ENCODE measurements at places on chromosomes 6 and 20.

GRCh38 chr6:137677709-137678108, 183.5 kb upstream of the OLIG3 start:
- DNase-seq = peak; percentile 79

- DNase-seq = no peak
Observed at GRCh38 chr6:167815296-167815980, 11.3 kb upstream of the AFDN start.

- DNase-seq = no peak
Observed at GRCh38 chr6:130620338-130620781, 206.8 kb upstream of the SMLR1 start.

DNA sequence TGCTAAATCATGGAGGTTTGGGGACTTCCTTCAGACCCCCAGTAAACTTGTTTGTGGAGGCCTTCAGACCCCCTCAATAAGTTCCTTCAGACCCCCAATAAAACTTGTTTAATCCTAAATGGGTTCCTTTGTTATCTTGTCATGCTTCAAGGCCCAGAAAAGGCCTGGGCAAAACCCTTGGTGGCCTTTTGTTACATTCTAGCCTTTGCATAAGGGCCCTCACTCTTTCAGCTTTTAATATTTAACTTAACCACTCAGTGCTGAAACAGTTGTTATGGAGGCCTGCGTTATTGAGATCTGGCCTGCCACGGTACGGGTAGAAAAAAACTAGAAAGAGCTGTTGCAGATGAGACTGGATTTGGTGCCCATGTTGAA, 4.3 kb upstream of the DYNLRB1 start:
- DNase-seq = no peak

GRCh38 chr6:136510782-136511181, 39.4 kb downstream of the MAP7 start:
- DNase-seq = no peak

- DNase-seq = peak; percentile 48
Observed at GRCh38 chr6:166097914-166098522, 69.6 kb downstream of the TBXT start.

- DNase-seq = no peak
Observed at GRCh38 chr6:89037141-89037900, 43.2 kb upstream of the PNRC1 start.

DNA sequence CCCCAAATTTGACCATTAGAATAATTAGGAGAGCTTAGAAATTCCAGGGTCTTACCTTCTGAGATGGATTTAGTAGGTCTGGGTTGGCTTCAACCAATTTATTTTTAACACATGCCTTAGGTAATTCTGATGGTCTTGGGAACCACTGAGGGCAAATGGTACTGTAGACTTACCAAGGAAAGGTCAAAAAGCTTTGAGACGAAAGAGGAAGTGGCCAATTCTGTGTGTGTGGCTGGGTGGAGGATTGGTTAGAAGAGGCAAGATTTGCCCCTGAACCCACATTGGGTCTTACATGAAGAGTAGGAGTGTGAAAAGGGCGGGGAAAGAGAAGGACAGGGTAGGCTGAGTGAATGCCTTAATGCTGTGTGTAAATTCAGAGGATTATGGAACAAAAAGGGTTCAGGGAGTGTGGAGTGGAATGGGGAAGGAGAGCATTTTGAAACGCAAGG, 2.7 kb downstream of the ITCH start:
- DNase-seq = peak; percentile 93

DNA sequence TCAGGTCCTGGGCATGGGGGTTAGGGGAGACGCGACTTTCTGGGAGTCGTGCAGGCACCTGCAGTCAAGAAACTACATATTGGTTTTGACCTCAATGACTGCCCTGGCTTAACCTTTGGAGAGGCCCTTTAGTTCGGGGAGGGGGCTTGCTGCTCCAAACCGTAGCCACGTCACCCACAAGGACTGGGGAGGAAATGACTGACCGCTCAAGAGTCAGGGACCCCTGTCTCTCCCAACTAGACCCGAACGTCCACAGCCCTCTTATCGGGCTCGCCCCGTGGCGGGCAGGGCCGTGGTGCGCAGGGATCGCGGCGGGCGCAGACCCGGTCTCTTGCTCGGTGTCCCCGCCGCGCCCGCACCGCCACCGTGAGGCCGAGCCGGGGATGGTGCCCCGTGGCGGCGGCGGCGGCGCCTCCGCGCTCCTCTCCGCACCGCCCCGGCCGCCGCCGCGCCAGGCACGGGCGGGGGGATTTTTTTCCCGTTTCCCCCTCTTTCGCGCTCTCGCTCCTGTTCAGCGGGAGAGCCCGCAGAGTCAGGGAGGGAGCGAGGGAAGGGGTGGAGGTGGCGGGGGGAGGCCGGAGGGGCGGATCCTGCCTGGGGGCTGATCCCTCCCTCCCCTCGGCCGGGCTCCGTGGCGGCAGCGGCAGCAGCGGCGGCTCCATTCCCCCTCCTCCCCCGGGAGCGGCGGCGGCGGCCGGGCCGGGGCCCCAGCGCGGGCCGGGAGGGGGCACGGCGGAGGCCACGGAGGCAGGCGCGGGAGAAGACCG, at the start of gene BRPF3:
BRPF3 (plus strand) TSS at position 632 of the 767 bp plus-strand sequence. CDS start 3,579 bp downstream, outside the sequence.
- DNase-seq = peak; percentile 66
